Right renal cortex interstitium (tissue), 3 donors: ENCODE measurements at places on chromosomes 3 and 15. TPM values are rescaled to one million over a fixed set of nuclear protein-coding genes. Genes with fewer than 3 reads are reported as not detected.

DNA sequence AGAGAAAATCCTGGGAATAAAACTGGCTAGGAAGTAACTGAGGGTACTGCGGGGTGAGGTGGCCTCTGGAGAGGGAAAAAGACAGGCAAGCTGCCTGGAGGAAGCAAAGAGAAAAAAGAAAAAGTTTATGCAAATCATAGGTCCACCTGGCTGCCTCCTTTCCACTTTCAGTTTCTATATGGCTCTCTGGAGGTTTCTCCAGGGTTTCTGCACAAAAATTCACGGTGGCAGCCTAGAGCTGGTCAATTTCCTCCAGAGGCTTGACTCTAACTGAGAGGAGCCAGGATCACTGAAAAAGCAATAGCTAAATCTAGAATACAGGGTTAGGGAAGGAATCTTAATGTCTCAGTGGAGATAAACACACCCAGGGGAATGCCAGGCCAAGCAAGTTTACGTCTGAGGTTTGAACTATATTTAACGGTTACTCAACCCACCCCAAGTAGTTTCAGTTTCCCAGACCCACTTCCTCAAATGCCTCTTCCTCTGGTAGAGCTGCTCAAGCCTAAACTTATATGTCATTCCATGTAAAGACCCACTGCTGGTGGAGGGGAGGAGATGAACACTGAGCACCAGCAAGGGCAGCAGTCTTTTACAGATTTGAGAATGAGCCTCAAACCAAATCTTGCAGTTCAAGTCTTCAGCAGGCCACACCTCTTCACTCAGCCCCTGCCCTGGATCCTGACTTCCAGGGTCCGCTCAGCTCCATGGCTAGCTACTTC, 5.7 kb downstream of the LYSMD2 start:
- no peak for DNase-seq

- no peak for DNase-seq
Observed at GRCh38 chr3:53695324-53695690, 150.9 kb downstream of the CHDH start.

DNA sequence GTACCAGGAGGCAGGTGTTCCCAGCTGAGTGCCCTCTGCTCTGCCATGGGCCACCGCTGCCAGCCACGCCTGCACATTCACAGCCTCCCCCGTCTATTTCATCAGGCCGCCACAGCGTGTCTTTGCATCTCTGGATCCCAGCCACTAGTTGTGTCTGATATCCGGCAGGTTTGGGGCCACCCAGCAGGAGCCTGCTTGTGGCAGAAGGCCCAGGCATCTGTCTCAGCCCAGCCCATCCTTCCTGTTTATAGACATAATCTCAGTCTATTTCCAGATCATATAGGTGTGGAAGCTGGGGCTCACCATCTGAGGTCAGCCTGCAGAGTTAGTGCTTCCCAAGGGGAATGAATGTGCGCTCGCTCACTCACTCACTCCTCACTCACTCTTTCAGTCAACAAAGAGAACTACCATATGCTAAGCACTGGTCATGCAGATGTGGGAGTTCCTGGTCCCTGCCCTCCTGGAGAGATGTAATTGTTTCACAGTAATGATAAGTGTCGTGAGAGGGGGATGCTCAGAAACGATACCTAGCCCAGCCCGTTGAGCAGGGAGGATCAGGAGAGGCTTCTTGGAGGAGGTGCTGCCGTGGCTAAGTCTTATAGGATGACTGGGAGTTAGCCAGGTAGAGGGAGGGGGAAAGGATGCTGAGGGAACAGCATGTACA, 60.6 kb downstream of the FGD5 start:
- no peak for DNase-seq

DNA sequence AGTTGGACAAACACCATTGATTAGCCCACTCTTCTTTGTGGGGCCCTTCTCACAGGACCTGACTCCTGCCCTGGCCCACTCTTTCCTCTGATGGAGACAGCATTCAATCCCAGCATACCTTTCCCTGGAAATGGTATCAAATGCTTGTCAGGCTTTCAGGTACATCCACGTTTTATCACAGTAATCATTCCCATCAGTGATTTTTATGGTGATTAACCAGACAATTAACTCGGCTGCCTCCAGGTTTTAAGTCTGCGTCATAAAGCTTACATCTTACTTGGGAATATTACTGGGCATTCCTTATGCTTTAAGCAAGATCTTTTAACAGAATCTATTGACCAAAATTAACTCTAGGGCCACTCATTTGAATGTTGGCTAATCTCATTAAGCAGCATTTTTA, 33.4 kb downstream of the LRRK1 start:
- DNase-seq, result no peak

DNA sequence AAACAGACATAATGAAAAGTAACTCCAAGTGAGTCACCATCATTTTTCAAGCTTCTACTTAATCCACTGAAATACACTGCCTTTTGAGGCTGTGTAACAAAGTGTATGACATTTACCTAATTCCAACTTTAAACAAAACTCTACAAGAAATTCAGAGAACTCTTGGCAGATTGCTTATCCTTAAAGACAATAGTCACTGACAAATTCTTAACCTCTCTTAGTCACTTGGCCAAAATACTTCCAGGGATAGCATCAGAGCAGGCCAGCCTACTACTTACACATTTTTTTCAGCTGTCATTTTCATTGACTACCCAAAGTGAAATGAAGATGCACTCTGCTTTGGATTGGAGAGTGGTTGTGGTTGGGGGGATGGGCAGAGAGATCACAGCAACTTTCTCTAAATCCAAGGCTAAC, 3.6 kb downstream of the WWTR1 start:
- no peak for DNase-seq

- no peak for DNase-seq
Observed at GRCh38 chr3:16233806-16234205, 30.9 kb downstream of the DPH3 start.

The LIPC gene
- polyA plus RNA-seq, result 11.8 TPM

The MUC20 gene
- 18.1 TPM for polyA plus RNA-seq

The KAT2B gene
- polyA plus RNA-seq, result 28.1 TPM

The SH3BP5 gene
- polyA plus RNA-seq, result 59.4 TPM
